ENCODE measurements at places on chromosomes 4 and X.

DNA sequence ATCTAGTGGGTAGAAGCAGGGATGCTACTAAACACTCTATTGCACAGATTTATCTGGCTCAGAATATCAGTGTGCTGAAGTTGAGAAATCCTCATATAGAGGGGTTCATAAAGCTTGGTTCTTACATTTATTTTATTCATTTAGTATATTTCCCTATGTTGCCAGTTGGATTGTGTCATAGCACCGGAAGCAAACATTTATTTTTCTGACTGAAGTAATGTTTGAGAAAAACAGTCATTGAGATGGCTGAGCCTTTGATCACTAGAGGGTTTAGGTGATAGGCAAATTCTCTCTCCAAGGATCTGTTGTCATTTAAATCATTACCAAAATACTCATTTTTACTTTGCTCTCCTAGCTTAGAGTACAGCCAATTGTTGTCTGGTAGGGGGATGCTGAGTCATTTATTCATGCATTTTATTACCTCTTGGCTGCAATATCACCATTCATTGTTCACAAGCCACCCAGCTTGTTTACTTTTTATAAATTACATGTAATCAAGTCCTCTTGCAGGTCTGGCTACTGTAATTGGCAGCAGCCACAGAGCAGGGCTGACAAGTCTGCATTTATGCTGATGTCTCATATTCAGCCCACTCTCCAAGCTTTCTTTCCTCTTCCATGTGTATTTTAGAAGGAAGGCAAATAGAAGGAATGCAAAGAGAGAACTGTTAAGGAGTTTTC lies 15.2 kb downstream of the GAB1 start:
- DNase-seq, result no peak

- no peak for DNase-seq
Observed at GRCh38 chr4:112060212-112060611, 85.0 kb upstream of the FAM241A start.

DNA sequence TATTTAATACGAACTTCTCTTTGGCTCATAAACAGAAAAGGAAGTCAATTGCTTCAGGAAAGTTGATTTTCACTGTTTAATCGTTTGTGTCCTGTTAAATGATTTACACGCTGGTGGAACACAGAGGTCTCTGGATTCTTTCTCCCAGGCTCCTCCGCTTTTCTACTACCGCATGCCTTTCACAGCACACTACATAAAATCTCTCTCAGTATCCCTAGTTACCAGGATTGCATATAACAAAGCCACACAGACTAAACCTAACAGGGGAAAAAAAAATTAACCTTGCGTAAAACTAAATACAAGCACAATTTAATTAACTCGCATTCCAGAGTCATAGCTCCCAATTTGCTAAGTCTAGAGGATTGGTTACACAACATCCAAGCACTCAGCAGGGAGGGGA lies 133.9 kb downstream of the CORIN start:
- no peak for DNase-seq

GRCh38 chr4:54542119-54542438 lies 115.7 kb upstream of the KIT start:
- no peak for DNase-seq

DNA sequence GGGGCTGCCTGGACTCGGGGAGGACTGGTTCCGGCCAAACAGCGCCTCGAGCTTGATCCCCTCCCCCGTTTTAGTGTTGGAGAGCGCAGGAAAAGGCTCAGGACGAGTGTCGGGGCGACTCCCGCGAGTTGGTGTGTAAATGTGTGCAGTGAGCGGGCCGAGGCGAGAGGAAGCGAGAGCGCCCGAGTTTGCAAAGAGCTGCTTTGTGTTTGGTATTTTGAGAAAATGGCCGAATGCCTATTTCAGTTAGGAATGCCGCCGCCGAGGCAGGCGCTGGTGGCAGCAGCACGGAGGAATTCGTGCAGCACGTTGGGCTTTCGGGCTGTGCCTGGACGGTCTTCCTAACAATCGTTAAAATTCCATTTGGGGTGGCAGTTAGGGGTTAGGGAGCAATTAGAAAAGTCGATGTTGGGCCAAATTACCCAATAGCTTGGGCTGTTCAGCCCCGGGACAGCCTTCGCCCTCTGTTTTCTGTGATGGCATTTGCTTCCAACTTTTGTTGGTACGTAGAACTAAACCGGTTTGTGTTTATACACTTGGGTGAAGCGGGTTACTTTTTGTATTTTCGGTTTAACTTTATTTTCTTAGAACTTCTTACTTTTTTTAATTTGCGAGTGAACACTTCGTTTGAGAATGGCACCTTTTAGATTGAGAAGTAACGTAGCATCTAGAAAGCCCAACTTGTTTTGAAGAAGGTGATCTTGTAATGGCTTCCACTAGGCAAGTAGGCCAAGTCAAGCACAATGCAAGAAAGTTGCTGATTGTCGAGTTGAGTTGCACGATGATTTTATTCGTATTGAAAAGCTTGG lies 1.6 kb downstream of the REST start:
- DNase-seq, result peak; percentile 30

DNA sequence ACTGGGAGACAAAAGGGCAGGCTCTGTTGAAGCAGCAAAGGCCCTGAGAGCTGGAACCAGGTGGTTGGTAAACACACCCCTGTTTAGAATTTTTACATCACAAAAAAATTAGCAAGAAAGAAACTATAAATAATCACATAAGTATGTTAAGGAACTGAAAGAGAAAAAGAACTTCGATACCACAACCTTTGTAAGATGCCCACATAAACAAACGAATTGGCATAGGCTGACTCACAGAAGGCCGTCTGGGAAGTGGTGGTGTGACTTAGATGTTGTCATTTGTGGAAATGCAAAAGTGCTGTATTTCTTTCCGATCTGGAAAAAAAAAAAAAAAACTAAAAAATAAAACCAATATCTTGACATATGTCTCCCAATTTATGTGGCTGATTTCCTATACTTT lies 235.1 kb downstream of the USP46 start:
- no peak for DNase-seq

DNA sequence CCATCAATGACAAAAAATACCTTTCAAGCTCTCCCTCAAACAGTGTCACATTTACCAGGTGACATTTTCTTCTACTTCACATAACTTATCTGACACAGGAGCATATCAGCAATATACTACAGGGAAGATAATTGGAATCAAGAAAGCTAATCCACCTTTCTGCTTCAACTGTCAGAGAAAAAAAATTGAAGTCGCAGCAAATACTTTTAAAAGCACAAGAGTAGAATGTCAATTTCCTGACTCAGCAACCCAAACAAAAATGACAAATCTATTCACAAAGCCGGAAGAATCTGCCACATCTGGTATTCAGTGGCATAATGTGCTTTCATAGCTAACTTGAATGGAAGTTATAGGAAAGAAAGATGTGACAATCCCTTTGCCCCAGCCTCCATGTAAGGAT lies 36.7 kb downstream of the AGA start:
- no peak for DNase-seq

- DNase-seq, result no peak
Observed at GRCh38 chr4:123244137-123244536, 152.5 kb upstream of the SPRY1 start.

GRCh38 chrX:64093761-64094160 lies 111.7 kb downstream of the AMER1 start:
- DNase-seq, result no peak

- DNase-seq, result no peak
Observed at GRCh38 chr4:125719987-125720386, 405.2 kb downstream of the FAT4 start.

- no peak for DNase-seq
Observed at GRCh38 chr4:54359919-54360650, 131.0 kb downstream of the PDGFRA start.

GRCh38 chr4:182807767-182808548 lies 109.2 kb downstream of the DCTD start:
- no peak for DNase-seq
